ENCODE measurements at places on chromosomes 6 and 20.

DNA sequence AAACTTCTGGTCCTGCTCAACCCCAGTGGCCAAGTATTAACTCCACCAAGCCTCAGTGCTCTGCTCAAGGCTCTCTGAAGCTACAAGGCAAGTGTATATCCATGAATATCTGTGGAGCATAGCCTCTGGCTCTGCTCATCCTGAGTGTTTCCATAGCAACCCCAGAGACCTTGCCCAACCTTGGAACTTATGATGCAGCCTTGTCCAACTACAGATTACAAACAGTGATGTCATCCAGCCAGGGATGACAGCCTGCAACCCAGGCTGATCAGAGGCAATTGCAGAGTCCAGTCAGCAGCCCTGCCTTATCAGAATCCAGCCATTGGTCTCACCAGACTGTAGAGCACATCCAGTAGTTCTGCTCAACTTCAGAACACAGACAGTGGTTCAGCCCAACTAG is 65.5 kb upstream of the SPACA1 start:
- DNase-seq, result no peak

GRCh38 chr6:150289454-150290071 is 79.2 kb upstream of the IYD start:
- DNase-seq, result no peak

GRCh38 chr6:110881546-110882273 is 7.1 kb downstream of the AMD1 start:
- DNase-seq, result no peak

DNA sequence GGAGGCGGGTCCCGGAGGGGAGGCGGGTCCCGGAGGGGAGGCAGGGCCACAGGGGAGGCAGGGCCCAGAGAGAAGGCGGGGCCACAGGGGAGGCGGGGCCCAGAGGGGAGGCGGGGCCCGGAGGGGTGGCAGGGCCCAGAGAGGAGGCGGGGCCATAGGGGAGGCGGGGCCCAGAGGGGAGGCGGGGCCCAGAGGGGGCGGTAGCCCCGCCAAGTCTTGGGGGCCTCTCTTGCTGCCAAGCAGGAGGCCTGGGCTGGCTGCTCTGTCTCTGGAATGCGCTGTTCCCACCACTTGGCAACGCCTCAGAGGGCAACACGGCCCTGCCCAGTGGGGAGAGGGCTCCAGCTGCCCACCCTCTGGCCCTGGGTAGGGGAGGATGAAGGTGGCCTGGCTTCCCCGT is 80.5 kb downstream of the YTHDF1 start:
- no peak for DNase-seq

DNA sequence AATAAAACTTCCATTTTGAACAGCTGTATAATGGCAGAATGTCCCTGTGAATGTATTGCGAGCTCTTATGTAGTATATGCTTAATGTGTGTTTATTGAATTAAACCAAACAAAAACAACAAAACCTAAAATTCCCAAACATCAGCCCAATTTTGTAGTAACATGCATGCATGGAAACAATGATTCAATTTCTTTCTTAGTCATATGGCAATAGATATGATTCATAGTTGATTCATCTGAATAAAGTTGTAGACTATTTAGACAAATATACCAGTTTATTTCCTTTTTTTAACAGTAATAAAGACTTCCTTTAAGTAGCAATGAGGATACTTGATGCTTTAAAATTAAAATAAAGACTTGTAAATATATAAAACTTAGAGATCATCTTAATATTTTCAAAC is 670.6 kb downstream of the CD109 start:
- no peak for DNase-seq

DNA sequence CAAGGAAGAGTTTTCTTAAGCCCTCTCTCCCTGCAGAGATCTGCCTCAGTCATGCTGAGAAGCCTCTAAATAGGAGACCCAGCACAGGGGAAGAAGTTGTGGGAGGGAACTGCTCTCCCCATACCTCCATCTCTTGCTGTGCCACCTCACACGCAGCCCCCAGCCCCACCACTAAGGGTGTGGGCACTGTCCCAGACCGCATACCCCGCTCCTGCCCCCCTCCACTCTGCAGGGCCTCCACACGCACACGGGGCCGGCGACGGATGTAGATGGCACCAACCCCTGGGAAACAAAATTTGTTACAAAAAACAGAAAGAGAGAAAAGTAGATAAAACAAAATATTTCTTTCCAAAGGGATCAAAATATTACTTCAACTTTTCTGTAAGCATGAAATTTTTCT is 10.2 kb upstream of the CPNE1 start:
- no peak for DNase-seq

GRCh38 chr6:105836889-105837288 is 249.2 kb upstream of the PRDM1 start:
- no peak for DNase-seq

- no peak for DNase-seq
These were observed 881.8 kb upstream of the CITED2 start for GRCh38 chr6:140256248-140256647.

GRCh38 chr6:42292004-42292740 is 74.5 kb upstream of the MRPS10 start:
- DNase-seq, result no peak

DNA sequence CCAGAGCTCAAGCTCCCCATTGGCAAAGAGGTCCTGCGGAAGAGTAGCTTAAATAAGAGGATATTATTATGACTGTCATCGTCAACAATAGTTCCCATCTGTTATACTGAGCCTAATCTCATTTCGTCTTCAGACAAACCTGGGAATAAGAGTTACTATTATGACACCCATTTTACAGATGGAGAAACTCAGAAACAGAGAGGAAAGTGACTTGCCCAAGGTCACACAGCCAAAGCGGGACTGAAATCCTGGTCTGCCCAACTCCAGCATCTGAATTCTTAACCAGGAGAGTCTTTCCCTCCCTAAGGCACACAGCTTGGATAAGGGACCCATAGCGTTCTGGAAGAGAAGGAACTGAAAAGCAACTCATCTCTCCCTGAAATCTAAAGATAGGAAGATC is 23.4 kb downstream of the PTGIS start:
- no peak for DNase-seq

DNA sequence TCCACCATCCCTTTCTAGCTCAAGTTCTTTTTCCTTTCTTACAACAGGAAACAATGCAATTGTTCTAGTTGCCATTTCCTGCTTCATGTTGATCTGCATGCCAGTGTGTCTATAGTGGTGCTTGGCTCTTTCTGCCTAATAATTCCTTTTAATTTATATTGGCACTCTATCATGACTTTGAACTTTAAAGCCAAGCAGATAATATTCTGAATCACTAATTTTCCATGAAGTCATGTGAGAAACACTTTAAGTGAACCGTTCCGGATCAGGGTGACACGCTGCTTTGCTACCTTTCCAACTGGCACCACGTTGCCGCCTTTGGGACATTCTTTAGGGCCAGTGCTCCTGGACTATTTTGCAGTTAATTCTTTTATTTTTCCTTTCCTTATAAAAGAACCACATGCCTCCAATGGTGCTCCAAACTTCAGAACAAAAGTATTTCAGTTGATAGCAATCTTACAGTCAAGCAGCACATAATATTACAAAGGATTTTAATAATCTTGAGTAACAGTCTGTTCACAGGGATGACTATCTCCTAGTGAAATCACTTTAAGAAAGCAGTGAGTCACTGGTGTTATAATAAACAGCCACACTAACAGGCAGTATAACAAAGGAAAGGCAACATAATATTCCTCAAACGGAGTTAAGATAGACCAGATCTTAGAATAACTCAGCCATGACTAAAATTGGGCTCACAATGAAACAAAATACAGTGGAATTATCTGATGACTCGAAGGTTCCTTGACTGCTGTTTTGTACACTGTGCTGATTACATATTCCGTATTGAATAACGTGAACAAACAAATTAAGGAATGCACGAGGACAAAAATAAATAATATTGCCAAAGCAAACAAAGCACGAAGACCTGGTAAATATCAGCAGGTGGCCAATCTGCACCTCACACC is 19.0 kb upstream of the BLOC1S5 start:
- no peak for DNase-seq

GRCh38 chr6:134454794-134455193 is 136.9 kb upstream of the SGK1 start:
- DNase-seq, result no peak

- no peak for DNase-seq
These were observed 2.5 kb upstream of the RAET1G start for GRCh38 chr6:149925253-149925973.

DNA sequence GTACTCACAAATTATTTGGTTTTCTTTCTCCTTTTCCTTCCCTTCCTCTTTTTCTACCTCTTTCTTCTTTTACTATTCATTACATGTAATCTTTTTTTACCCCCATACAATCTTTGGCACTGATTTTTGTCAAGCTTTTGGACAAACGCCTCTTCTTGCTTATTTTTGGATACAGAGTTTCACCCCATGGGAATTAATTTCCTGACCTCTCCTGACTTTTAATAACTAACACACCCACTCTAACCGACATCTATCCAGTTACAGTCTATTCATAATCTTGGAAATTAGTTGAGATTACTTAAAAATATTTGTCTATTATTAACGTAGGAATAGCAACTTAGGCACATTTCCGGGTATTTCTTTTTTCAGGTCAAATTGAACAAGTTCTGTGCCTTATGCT is 101.2 kb downstream of the HDGFL1 start:
- no peak for DNase-seq

DNA sequence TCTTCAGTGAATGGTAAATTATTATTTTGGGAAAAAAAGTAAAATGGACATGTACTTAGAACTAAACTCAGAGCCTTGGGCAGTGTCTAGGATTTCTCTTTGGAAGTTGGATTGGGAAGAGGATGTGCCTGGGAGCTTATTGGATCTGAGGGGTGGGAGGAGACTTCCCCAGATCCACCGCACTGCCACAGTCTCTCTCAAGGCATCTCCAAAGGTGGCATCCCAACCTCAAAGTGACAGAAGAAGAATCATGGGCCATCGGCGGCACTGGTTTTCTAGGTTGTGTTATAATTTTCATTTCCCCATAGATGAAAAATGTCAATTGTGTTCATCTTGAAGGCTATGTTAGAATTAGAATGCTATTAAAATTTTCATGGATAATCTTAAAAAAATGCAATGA is 66.8 kb upstream of the CD93 start:
- no peak for DNase-seq
